ENCODE measurements at places on chromosomes 3 and 15.

DNA sequence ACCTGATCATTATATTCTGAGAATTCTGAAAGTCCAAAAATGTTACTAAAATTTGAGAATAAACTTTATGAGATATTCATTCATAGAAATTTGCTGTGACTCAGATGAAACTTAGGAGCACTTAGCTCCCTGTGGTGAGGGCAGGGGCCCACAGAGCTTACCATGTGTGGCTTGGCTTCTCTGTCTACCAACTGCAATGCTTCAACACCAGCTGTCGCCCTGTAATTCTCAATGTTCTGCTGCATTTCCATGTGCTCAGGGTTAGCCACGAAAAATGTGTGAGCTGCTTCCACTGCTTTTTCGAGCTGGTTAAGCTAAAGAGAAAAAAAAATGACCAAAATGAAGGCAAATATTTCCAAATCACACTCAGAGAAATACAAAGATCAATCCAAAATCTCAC lies 125.6 kb downstream of the P3H2 start:
- no peak for DNase-seq

- no peak for DNase-seq
These were observed 4.8 kb upstream of the CCR5 start for GRCh38 chr3:46365737-46366524.

GRCh38 chr3:42421818-42422796 lies 11.7 kb upstream of the LYZL4 start:
- DNase-seq: no peak

DNA sequence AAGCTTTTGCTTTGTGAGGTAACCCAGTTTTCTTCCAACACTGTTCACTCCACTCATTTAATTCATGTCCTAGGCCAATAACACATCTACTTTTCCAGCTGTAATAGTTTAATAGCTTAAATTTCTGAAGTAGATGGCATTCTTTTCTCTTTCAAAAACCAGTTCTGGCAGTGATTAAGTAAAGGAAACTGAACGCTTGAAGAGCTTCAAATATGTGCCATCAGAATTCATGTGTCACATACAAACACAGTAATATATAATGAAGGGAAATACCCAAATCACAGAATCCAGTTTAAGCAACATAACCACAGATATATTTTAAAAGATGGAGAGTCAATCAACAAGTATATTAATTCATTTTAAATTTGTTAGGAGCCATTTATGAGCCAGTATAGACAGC lies 91.0 kb downstream of the TNIK start:
- no peak for DNase-seq

DNA sequence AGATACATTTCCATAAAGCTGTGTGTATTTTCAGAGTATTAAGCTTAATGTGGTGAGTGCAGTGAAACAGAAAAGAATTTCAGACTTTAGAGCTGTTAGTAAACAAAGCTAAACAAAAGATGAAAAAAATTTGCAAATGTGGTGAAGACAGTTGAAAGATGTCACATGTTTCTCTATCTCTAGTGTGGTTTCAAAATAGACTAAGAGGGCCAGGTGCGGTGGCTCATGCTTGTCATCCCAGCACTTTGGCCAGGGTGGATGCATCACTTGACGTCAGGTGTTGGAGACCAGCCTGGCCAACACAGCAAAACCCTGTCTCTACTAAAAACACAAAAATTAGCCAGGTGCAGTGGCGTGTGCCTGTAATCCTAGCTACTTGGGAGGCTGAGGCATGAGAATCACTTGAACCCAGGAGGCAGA lies 466.0 kb upstream of the NR2F2 start:
- DNase-seq: no peak

- no peak for DNase-seq
These were observed 165.6 kb downstream of the XXYLT1 start for GRCh38 chr3:195105389-195105788.

DNA sequence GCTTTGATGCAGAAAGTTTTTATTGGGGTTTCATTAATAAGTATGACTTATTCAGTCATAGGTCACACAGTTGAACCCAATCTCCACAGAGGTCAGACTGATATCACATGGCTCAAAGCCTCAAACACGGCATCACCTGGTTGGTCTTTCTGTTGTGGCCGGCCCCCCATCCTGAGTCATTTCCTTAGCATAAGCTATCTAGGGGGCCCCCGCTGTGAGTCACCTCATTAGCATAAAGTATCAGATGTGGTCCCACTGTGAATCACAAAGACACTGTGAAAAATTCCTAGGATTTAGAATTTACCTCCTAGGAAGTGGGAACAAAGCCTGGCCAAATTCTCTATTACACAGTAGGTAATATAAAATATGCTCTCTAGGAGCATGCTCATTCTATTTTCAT lies 502.2 kb downstream of the PYDC2 start:
- no peak for DNase-seq

Data from cardiac muscle cell (in vitro differentiated cells and primary cell).